ENCODE measurements at places on chromosomes 16 and 17.

GRCh38 chr16:11474617-11475291 is 112.0 kb downstream of the LITAF start:
- no peaks in the 10 kb centered on the region for H3K4me1 ChIP-seq
- H3K4me3 ChIP-seq = no peak overlapping the region
- H3K36me3 ChIP-seq = no peaks in the 10 kb centered on the region
- DNase-seq = no peak
- H3K27me3 ChIP-seq = no peaks in the 10 kb centered on the region

DNA sequence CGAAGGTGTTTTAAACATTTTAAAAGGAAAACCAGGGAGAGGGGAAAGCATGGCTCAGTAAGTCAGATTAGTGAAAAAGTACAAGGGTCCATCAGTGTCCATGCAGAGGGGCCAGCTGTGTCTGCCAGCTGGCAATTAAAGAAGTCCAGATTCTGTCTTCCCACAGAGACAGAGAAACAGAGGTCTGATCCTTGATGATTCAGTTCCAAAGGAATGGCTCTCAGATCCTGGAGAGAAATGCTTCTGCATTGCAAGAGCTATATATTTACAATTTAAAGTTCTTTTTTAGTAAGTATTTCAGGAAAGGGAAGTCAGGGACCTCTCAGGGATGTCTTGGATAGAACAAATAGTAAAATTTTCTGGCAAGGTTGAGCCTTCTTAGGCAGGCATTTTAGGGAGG is 56.2 kb downstream of the HSD17B2 start:
- no peaks in the 10 kb centered on the region for H3K27me3 ChIP-seq
- DNase-seq = no peak
- no peak overlapping the region for H3K4me3 ChIP-seq
- H3K36me3 ChIP-seq = no peaks in the 10 kb centered on the region
- no peaks in the 10 kb centered on the region for H3K4me1 ChIP-seq

- no peak overlapping the region for H3K27ac ChIP-seq
- H3K36me3 ChIP-seq = peaks cover 38% of the 10 kb centered on the region
- H3K4me1 ChIP-seq = no peaks in the 10 kb centered on the region
These were observed 14.4 kb downstream of the NDUFAF8 start for GRCh38 chr17:81253358-81254131.

GRCh38 chr16:25014500-25015147 is 545 bp downstream of the ARHGAP17 start:
- H3K4me1 ChIP-seq = peaks cover 8% of the 10 kb centered on the region
- H3K4me3 ChIP-seq = peak overlapping the region; percentile 94
- H3K27ac ChIP-seq = peak overlapping the region; percentile 96
- H3K36me3 ChIP-seq = no peaks in the 10 kb centered on the region
- H3K27me3 ChIP-seq = no peaks in the 10 kb centered on the region

DNA sequence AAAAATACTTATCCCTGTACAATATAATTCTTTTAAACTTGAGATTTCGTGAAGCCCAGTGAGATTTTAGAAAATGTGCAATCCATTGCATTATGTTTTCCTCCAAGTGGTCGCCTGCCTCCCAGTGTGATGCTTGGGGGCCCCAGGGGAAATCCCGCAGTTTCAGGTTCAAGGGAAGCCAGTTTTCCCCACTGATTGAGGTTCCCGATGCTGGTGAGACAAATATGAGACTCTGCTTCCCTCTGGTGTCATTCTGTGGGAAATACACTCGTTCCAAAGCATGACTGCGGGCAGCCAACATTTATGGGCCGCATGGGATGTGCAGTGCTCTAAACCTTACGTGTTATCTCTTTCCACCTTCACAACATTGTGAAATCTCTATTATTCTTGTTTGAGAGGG is 200.8 kb downstream of the PRKCB start:
- no peak for DNase-seq
- no peak overlapping the region for H3K4me3 ChIP-seq
- H3K27me3 ChIP-seq = no peaks in the 10 kb centered on the region
- no peaks in the 10 kb centered on the region for H3K36me3 ChIP-seq
- H3K27ac ChIP-seq = no peak overlapping the region
- H3K4me1 ChIP-seq = no peaks in the 10 kb centered on the region

- no peak overlapping the region for H3K4me3 ChIP-seq
- no peak for DNase-seq
- no peaks in the 10 kb centered on the region for H3K36me3 ChIP-seq
- no peak overlapping the region for H3K27ac ChIP-seq
- H3K4me1 ChIP-seq = peaks cover 23% of the 10 kb centered on the region
These were observed 85.8 kb downstream of the ANKRD11 start for GRCh38 chr16:89404561-89404960.

DNA sequence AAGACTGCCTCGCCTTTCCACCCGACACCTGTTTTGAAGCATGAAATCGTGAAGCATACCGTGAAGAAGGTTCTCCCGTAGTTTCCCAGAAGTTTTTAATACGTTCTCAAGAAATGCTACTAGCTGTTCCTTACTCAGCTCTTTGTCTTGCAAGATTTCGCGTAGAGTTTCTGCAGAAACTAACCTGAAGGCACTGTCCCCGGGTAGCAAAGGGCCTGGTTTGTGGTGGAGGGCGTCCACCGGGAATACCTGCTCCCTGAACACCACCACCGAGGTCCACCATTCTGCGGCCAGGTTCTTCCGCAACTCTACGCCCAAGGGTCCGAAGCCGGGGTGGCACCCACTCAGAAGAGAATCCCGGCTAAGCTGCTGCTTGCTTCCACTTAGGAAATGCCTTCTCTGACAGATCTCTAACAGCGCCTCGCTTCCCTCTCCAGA is 487 bp downstream of the POLG2 start:
- peaks cover 10% of the 10 kb centered on the region for H3K4me1 ChIP-seq
- no peak for DNase-seq
- no peaks in the 10 kb centered on the region for H3K27me3 ChIP-seq
- H3K4me3 ChIP-seq = peak overlapping the region; percentile 81

GRCh38 chr17:1035546-1036170 is 38.7 kb downstream of the TIMM22 start:
- no peak for DNase-seq
- H3K4me1 ChIP-seq = peaks cover 6% of the 10 kb centered on the region
- no peaks in the 10 kb centered on the region for H3K27me3 ChIP-seq
- H3K36me3 ChIP-seq = peaks cover 36% of the 10 kb centered on the region
- H3K27ac ChIP-seq = no peak overlapping the region

DNA sequence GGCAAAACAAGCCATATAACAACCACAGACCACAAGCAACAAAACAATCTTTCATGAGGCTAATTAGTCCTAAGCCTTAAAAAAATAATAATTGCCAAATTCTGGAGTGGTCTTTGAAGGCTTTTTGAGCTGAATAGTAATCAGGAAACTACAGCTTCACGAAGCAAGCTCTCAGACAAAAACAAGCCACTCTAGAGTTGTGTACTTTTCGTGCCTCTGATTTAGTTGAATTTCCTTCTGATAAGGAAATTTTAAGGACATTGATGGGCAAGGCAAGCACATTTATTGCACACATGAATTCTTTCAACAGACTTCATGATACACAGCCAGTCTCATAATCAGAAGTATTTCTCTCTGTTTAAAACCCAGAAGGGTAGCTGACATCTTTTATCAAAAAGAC is 130.8 kb upstream of the IRX3 start:
- no peak overlapping the region for H3K27ac ChIP-seq
- no peak overlapping the region for H3K4me3 ChIP-seq
- no peaks in the 10 kb centered on the region for H3K36me3 ChIP-seq
- no peaks in the 10 kb centered on the region for H3K27me3 ChIP-seq
- no peaks in the 10 kb centered on the region for H3K4me1 ChIP-seq
- no peak for DNase-seq

- H3K27me3 ChIP-seq = no peaks in the 10 kb centered on the region
- DNase-seq = no peak
- peaks cover 5% of the 10 kb centered on the region for H3K36me3 ChIP-seq
- no peak overlapping the region for H3K4me3 ChIP-seq
- H3K4me1 ChIP-seq = peaks cover 20% of the 10 kb centered on the region
These were observed 21.4 kb downstream of the MYBBP1A start for GRCh38 chr17:4533523-4534504.

- DNase-seq = no peak
- no peak overlapping the region for H3K27ac ChIP-seq
- H3K4me1 ChIP-seq = no peaks in the 10 kb centered on the region
- no peak overlapping the region for H3K4me3 ChIP-seq
These were observed 29.7 kb downstream of the NME3 start for GRCh38 chr16:1741553-1742165.

DNA sequence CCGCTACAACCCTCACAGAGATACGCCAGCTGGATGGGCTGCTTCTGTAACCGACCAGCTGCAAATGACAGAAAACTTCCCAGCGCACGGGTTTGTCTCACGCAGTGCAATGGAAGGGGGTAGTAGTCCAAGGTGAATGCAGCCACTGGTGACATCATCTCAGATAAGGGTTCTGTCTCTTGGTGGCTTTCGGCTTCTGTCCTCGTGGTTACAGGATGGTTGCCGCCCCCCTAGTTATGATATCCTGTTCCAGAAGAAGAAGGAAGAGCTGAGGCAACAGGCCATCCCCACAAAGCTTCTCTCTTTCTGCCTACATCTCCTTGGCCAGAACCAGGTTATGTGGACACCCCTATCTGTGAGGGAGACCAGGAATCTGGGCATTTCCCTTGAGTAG is 40.3 kb upstream of the BAHCC1 start:
- H3K4me1 ChIP-seq = no peaks in the 10 kb centered on the region
- DNase-seq = no peak
- H3K36me3 ChIP-seq = no peaks in the 10 kb centered on the region
- H3K27ac ChIP-seq = no peak overlapping the region
- H3K4me3 ChIP-seq = no peak overlapping the region

GRCh38 chr16:74297145-74297665 is 591 bp downstream of the PSMD7 start:
- peak overlapping the region; percentile 75 for H3K4me3 ChIP-seq
- peaks cover 18% of the 10 kb centered on the region for H3K4me1 ChIP-seq
- peak overlapping the region; percentile 95 for H3K27ac ChIP-seq
- H3K27me3 ChIP-seq = no peaks in the 10 kb centered on the region
- DNase-seq = peak; percentile 66
- H3K36me3 ChIP-seq = peaks cover 26% of the 10 kb centered on the region

DNA sequence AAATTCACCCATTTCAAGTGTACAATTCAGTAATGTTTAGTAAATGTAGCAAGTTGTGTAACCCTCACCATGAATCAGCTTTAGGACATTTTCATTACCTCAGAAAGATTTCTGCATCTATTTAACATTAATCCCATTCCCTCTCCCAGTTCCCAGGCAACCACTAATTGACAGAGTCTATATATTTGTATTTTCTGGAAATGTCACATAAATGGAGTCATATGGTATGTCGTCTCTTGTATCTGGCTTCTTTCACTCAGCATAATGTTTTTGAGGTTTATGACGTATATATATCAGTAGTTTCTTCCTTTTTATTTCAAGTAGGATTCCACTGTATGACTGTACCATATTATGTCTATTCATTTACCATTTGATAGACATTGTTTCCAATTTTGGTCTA is 199.8 kb downstream of the CYB561 start:
- no peaks in the 10 kb centered on the region for H3K36me3 ChIP-seq
- H3K27me3 ChIP-seq = no peaks in the 10 kb centered on the region
- no peak overlapping the region for H3K27ac ChIP-seq

- no peak for DNase-seq
- H3K27ac ChIP-seq = no peak overlapping the region
- H3K4me3 ChIP-seq = no peak overlapping the region
- no peaks in the 10 kb centered on the region for H3K27me3 ChIP-seq
- H3K36me3 ChIP-seq = no peaks in the 10 kb centered on the region
- H3K4me1 ChIP-seq = no peaks in the 10 kb centered on the region
These were observed 256.5 kb upstream of the AXIN2 start for GRCh38 chr17:65817951-65818350.

DNA sequence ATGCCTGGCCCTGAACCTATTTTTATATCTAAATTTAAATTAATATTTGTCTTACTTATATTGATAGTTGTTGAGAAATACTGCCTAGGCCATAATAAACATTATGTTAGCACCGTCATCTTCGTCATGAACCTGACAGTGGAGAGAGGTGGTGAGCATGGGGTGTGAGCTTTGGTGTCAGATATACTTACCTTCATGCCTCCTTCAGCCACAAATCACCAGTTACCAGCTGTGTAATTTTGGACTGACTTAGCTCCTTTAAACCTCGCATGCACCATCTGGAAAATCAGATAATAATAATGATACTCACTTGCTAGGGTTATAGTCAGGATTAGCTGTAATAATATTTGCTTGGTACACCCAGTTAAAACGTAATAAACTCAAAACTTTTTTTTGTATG is 35.0 kb downstream of the SNX29 start:
- DNase-seq = no peak
- no peaks in the 10 kb centered on the region for H3K36me3 ChIP-seq
- peak overlapping the region; percentile 10 for H3K27ac ChIP-seq
- H3K27me3 ChIP-seq = no peaks in the 10 kb centered on the region

- H3K4me3 ChIP-seq = no peak overlapping the region
- H3K4me1 ChIP-seq = no peaks in the 10 kb centered on the region
- DNase-seq = no peak
- H3K36me3 ChIP-seq = no peaks in the 10 kb centered on the region
These were observed 283.7 kb downstream of the GRIN2A start for GRCh38 chr16:9898555-9898954.

GRCh38 chr16:57310801-57311200 is 26.3 kb upstream of the PLLP start:
- peaks cover 3% of the 10 kb centered on the region for H3K4me1 ChIP-seq
- no peaks in the 10 kb centered on the region for H3K27me3 ChIP-seq
- no peak for DNase-seq
- no peaks in the 10 kb centered on the region for H3K36me3 ChIP-seq
- peak overlapping the region; percentile 85 for H3K27ac ChIP-seq

GRCh38 chr16:48434653-48435317 is 49.6 kb upstream of the SIAH1 start:
- no peaks in the 10 kb centered on the region for H3K36me3 ChIP-seq
- no peak overlapping the region for H3K27ac ChIP-seq
- no peak overlapping the region for H3K4me3 ChIP-seq

Measured in ascending aorta (tissue), 2 donors.